ENCODE measurements at places on chromosomes 1 and 21.

GRCh38 chr1:234119431-234119830, 215.0 kb downstream of the SLC35F3 start:
- DNase-seq = no peak

DNA sequence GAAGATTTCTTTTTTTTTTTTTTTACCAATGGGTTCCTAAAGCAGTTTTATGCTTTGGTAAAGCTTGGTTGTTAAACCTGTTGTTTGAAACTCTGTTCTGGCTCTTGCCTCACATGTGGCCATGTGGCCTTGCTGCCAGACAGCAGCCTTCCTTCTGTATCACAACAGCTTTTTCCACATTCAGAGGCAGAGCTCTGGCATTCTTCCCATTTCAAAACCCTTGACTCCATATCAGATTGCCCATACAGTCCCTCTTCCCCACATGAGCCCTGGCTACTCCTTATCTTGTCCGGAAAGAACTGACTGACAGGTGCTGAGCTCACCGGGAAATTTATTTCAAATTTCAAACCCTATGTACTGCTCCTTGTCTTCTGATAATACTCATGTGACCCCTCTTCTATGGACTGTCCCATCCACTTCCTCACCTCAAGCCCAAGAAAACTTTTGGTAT, 38.5 kb upstream of the LAX1 start:
- DNase-seq = no peak

- no peak for DNase-seq
These were observed 269.4 kb downstream of the PTPRU start for GRCh38 chr1:29505532-29506220.

DNA sequence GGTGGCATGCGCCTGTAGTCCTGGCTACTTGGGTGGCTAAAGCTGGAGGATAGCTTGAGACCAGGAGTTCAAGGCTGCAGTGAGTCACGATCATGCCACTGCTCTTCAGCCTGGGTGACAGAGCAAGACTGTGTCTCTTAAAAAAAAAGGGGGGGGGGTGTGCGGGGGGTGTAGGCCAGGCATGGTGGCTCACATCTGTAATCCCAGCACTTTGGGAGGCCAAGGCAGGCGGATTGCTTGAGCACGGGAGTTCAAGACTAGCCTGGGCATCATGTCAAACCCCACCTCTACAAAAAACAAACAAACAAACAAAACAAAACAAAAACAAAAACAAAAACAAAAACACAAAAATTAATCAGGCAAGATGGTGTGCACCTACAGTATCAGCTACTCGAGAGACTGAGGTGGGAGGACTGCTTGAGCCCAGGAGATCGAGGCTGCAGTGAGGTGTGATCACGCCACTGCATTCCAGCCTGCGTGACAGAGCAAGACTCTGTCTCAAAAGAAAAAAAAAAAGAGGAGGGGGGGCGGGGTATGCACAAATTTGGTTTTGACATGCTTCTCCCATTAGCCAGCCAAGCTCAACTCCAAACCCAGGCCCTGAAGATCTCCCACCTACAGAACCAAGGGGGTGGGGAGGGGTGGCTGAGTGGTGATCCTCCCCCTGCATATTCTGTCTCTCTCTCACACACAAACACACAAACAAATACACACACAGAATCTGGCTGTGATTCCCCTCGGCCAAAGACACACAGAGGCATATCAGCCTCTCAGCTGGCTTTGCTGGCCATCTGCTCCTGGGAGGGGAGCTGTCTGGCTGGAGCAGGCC, 3.1 kb downstream of the PTAFR start:
- DNase-seq = no peak

Data from progenitor cell of endocrine pancreas (in vitro differentiated cells).